ENCODE measurements at places on chromosomes 5 and 9.

GRCh38 chr5:32981061-32981460 is 269.9 kb downstream of the NPR3 start:
- DNase-seq: no peak
- no peak overlapping the region for H3K4me3 ChIP-seq
- H3K27me3 ChIP-seq: no peaks in the 10 kb centered on the region
- no peak overlapping the region for H3K27ac ChIP-seq
- no peaks in the 10 kb centered on the region for H3K4me1 ChIP-seq

DNA sequence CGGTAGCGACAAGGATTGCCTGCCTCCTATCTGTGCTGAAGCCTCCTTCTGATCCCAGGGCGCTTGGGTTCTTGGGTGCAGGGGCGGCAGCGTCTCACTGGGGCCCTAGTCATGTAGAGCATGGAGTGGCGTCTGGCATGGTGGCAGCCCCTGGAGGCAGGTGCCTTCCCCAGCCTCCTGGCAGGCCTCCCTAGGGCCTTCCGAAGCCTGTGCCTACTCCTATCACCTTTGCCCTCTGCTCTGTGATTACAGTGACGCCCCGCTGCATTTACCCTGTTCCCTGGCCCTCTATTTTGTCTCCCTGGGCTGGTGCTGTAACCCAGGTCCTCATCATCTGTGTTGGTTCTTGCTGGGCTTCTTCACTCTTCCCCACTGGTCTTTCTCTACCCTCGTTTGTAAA is 3.8 kb downstream of the SRD5A1 start:
- peaks cover 12% of the 10 kb centered on the region for H3K4me1 ChIP-seq
- no peak for DNase-seq
- H3K27ac ChIP-seq: no peak overlapping the region
- no peak overlapping the region for H3K4me3 ChIP-seq
- H3K27me3 ChIP-seq: no peaks in the 10 kb centered on the region

GRCh38 chr5:146862641-146863040 is 15.9 kb downstream of the PPP2R2B start:
- H3K4me1 ChIP-seq: peaks cover 10% of the 10 kb centered on the region
- no peaks in the 10 kb centered on the region for H3K27me3 ChIP-seq
- no peak overlapping the region for H3K4me3 ChIP-seq
- DNase-seq: no peak
- no peaks in the 10 kb centered on the region for H3K36me3 ChIP-seq

GRCh38 chr5:151271336-151271735 is 18.4 kb downstream of the GM2A start:
- H3K4me3 ChIP-seq: no peak overlapping the region
- DNase-seq: no peak
- peaks cover 1% of the 10 kb centered on the region for H3K4me1 ChIP-seq
- H3K27ac ChIP-seq: no peak overlapping the region
- H3K36me3 ChIP-seq: peaks cover 6% of the 10 kb centered on the region

- no peak overlapping the region for H3K27ac ChIP-seq
- no peak for DNase-seq
- no peak overlapping the region for H3K4me3 ChIP-seq
- no peaks in the 10 kb centered on the region for H3K36me3 ChIP-seq
- no peaks in the 10 kb centered on the region for H3K4me1 ChIP-seq
- H3K27me3 ChIP-seq: no peaks in the 10 kb centered on the region
These were observed 222.7 kb upstream of the ACO1 start for GRCh38 chr9:32161720-32162119.

- no peak overlapping the region for H3K27ac ChIP-seq
- H3K4me3 ChIP-seq: no peak overlapping the region
- DNase-seq: no peak
- H3K27me3 ChIP-seq: no peaks in the 10 kb centered on the region
These were observed 158.0 kb upstream of the LHFPL2 start for GRCh38 chr5:78806544-78806943.

DNA sequence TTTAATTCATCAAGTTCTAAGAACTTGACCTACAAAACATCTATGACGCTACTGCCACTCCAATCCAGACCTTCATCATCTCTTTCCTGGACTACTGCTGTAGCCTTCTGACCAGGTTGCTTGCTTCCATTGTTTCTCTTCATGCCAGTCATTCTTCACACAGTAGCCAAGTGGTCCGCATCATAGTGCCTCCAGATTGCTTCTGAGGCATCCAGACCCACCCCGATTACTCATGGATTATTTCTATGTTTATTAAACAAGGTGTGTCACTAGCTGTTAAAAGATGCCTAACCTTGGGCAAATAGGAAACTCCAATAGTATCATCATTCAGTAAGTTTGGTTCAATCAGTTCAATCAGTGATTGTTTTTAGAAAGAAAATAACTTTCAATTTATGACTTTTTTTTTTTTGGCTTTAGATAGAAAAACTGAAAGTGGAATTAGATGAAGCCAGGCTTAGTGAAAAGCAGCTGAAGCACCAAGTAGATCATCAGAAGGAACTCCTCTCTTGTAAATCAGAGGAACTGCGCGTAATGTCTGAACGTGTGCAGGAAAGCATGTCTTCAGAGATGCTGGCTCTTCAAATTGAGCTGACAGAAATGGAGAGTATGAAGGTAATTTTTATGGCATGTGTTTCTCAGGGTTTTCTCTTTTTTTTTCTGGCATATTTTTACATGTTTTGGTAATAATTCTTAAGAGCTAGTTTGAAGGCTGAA is 9.5 kb downstream of the SPDL1 start:
- H3K27ac ChIP-seq: no peak overlapping the region
- DNase-seq: no peak
- H3K27me3 ChIP-seq: no peaks in the 10 kb centered on the region
- H3K4me1 ChIP-seq: no peaks in the 10 kb centered on the region

DNA sequence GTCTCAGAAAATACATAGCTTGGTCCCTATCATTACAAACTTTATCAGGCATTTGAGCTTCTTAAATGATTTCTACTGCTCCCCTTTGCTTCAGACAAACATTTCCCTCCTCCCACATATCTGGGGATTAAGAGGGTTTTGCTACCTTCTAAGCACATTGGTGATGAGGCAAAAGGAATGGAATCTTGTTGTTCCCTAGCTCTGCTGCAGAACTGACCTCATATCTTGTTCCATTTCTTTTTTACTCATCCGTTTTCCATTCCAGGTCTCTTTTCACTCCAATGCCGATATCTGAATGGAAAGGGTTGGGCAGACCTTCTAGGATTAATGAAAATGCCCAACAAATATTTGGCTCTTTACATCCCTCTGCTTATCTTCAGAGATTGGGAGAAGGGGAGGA is 444.6 kb downstream of the ZNF608 start:
- no peaks in the 10 kb centered on the region for H3K27me3 ChIP-seq
- no peak overlapping the region for H3K4me3 ChIP-seq
- H3K27ac ChIP-seq: no peak overlapping the region

DNA sequence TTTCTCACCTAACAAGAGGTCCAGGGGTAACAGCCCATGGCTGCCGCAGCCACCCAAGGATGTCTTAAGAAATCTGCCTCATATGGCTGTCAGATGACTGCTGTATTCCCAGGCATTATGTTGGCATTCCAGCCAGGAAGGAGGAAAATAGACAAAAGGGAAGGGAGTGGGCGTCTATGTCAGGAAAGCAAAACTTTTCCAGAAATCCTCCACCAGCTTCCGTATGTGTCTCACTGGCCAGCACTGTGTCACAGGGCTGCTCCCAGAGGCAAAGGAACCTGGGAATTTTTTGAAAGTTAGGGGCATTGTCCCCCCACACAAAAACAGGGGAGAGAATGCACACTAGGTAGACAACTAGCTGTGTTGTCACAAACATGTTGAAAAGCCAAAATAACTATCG is 7.3 kb downstream of the BHMT2 start:
- no peaks in the 10 kb centered on the region for H3K36me3 ChIP-seq
- no peak overlapping the region for H3K4me3 ChIP-seq
- peaks cover 4% of the 10 kb centered on the region for H3K27me3 ChIP-seq

- peaks cover 1% of the 10 kb centered on the region for H3K36me3 ChIP-seq
- no peak overlapping the region for H3K27ac ChIP-seq
- H3K4me1 ChIP-seq: no peaks in the 10 kb centered on the region
These were observed 18.8 kb upstream of the CATSPER3 start for GRCh38 chr5:134948911-134949310.

GRCh38 chr5:54024466-54024865 is 285.9 kb downstream of the ARL15 start:
- H3K27ac ChIP-seq: no peak overlapping the region
- peaks cover 30% of the 10 kb centered on the region for H3K4me1 ChIP-seq
- H3K27me3 ChIP-seq: no peaks in the 10 kb centered on the region
- H3K36me3 ChIP-seq: no peaks in the 10 kb centered on the region
- DNase-seq: no peak

DNA sequence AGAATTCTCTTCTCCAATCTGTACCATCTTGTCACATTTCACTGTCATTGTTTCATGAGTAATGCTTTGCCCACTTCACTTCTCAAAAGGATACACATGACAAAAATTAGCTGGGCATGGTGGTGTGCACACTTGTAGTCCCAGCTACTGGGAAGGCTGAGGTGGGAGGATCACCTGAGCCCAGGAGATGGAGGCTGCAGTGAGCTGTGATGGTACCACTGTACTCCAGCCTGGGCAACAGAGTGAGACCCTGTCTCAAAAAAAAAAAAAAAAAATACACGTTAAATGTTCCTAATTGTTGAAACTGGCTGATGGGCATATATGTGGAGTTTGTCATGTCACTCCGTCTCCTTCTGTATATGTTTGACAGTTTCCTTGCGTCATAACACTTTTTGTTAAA is 36.3 kb upstream of the HSD17B3 start:
- no peaks in the 10 kb centered on the region for H3K36me3 ChIP-seq
- no peak overlapping the region for H3K27ac ChIP-seq
- no peak for DNase-seq
- peaks cover 8% of the 10 kb centered on the region for H3K4me1 ChIP-seq

- no peaks in the 10 kb centered on the region for H3K36me3 ChIP-seq
- no peak for DNase-seq
- no peaks in the 10 kb centered on the region for H3K27me3 ChIP-seq
- no peak overlapping the region for H3K27ac ChIP-seq
These were observed 14.8 kb downstream of the COL27A1 start for GRCh38 chr9:114169952-114170770.

DNA sequence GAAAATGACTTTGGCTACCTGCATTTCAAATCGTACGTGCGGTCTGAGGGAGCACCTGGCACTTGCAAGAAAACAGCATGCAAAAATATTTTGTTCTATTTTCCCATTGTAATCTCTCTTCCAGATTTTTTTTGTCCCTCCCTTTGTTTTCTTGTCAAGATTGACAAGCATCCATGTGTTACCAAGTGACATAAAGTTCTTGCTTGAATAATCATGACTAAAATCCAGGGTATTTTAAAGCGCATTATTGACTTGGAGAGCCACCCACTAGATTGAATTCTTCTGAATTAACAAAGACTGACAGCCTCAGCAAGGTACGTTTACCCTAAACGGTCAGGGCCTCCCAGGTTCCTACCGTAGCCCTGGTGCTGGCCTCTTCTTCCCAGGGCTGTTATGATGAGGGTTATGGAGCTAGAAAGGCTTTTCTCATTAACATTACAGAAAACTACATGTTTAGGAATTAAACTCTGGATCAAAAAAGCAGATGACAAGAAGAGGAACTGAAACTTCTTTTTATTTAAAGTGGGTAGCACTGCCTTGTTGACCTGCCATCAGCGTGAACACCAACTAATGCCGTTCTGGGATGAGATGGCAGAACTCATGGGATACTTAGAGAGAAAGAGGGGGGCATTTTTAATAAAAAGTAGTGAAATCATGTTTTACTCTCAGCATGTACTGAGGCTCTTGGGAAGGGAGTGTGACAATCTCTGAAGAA is 297.0 kb downstream of the EFNA5 start:
- H3K27me3 ChIP-seq: no peaks in the 10 kb centered on the region
- DNase-seq: no peak
- no peak overlapping the region for H3K27ac ChIP-seq
- H3K4me3 ChIP-seq: no peak overlapping the region
- no peaks in the 10 kb centered on the region for H3K4me1 ChIP-seq

DNA sequence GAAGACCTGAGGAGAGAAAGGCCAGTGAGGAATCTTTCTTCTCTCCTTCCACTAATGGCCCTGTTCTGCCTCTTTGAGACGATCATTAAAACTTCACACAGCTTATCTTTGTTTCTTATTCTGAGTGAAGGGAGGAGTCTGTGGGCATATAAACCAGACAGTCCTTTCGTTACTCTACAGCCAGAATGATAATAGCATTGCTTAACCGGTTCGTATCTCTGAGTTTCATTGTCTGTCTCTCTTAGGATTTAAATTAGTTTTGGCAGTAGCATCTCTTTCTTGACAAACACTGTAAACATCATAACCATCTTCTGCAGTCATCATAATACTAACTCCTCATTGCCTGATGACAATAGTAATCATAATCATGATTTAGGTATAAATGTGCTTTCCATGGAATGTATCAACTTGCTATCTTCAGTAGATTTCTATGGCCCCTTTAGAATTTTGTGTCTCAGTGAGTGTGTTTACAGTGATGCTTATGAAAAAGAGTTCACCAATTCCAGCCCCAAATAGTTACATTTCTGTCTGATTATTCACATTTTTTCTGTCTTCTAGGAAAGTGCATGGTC is 618.8 kb upstream of the KLF4 start:
- H3K27ac ChIP-seq: no peak overlapping the region
- H3K36me3 ChIP-seq: no peaks in the 10 kb centered on the region
- no peaks in the 10 kb centered on the region for H3K4me1 ChIP-seq
- no peak for DNase-seq

GRCh38 chr5:67858471-67859031 is 357.0 kb upstream of the PIK3R1 start:
- no peaks in the 10 kb centered on the region for H3K36me3 ChIP-seq
- no peak for DNase-seq
- no peaks in the 10 kb centered on the region for H3K4me1 ChIP-seq
- H3K27me3 ChIP-seq: no peaks in the 10 kb centered on the region
- no peak overlapping the region for H3K4me3 ChIP-seq

DNA sequence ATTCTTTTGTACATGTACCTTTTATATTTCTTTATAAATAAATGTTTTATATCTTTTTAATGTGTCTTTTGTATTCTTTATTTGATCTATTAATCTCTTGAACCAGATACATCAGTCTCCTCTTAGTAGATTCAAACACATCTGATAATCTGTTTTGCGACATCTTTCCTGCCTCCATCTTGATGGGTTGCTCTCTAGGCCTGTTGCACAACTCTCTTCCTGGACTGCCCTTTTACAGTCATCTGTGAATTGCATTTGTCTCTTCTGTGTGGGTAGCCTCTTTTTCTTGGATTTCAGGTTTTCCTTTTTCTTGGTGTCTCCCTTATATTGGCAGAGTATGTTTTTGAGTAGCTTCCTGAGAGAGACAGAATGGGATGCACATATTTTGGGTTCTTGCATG is 6.2 kb downstream of the ZFYVE16 start:
- H3K27ac ChIP-seq: no peak overlapping the region
- peaks cover 13% of the 10 kb centered on the region for H3K4me1 ChIP-seq
- H3K4me3 ChIP-seq: no peak overlapping the region
